ENCODE measurements at places on chromosomes 3 and 15. TPM values are rescaled to one million over a fixed set of nuclear protein-coding genes. Genes with fewer than 3 reads are reported as not detected.

DNA sequence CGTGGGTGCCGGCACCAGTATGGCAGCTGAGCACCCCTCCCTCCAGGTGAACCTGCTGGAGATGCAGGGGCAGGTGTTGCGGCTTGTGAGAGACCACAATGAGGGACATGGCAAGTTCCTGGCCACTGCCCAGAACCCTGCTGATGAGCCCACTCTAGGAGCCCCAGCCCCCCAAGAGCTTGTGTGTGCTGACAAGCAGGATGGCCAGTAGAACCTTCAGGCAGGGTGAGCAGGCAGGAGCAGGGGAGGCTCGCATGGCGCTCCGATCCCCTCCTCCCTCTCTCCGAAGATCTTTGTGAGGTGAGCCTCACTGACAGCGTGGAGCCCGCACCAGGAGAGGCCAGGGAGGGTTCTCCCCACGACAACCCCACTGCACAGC is 29.8 kb downstream of the NGRN start:
- no peak for DNase-seq
- no peaks in the 10 kb centered on the region for H3K27me3 ChIP-seq
- no peak overlapping the region for H3K27ac ChIP-seq
- H3K4me1 ChIP-seq, result no peaks in the 10 kb centered on the region
- no peaks in the 10 kb centered on the region for H3K36me3 ChIP-seq

DNA sequence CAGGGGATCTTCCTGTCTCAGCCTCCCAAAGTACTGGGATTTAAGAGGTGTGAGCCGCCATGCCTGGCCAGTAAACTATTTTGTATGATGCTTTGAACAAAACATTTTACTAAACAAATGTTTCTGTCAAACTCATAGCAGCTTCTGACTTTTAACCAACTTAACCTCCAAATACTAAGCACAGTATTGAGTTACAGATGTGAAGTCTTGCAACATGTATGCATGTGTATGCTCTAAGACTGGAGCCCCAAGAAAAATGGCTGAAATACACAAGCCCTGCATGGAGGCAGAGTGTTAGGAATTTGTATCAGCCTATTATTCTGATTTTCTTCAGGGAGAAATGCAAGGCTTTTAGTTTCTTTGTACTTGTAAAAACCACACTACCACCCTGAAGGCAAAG is 137.1 kb downstream of the CBLB start:
- no peak overlapping the region for H3K27ac ChIP-seq
- peaks cover 2% of the 10 kb centered on the region for H3K36me3 ChIP-seq
- no peak overlapping the region for H3K4me3 ChIP-seq
- DNase-seq, result no peak
- H3K27me3 ChIP-seq, result no peaks in the 10 kb centered on the region
- H3K4me1 ChIP-seq, result no peaks in the 10 kb centered on the region

CHRM5 gene
- not detected for total RNA-seq

GP5 gene
- total RNA-seq, result 0.35 TPM

DNA sequence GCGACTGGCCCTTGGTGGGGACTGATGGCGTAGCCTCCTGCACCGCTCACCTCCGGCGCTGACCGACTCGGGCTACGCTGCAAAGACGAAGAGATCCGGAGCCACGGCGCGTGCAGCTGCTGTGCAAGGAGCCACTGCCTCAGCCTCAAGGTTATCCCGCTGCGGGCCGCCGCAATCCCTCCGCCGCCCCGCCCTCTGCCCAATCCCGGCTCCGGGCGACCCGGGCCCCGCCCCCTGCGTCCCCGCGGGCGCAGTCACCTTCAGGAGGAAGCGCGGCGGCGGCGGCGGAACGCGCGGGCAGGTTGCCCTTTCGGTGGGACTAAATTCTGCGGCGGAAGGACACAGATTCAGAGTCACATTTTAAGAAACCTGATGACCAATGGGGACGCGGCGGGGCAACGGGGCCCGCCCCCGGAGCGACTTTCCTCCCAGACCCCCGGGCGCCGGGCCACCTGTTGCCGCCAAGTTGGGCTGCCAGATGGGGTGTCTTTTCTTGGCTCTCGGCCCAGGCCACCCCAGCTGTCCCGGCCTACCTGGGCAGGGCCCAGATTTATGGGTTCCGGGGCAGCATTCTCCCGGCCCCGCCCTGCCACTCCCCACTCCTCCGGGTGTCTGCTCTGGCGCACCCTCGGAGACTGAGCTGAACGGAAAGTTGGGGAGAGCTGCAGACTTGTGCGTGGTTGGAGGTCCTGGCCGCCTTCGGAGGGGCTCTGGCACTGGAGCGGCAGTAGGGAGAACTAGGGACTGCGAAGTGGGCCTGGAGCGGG is at the start of gene PKM:
Gene PKM (minus strand): TSS at position 125 of the 767 bp plus-strand sequence. CDS start 12,093 bp downstream, outside the sequence.
- no peaks in the 10 kb centered on the region for H3K27me3 ChIP-seq
- H3K4me1 ChIP-seq, result peaks cover 39% of the 10 kb centered on the region
- H3K4me3 ChIP-seq, result peak within 1 kb of the TSS; percentile 95
- H3K36me3 ChIP-seq, result no peaks in the 10 kb centered on the region
- peak within 1 kb of the TSS; percentile 99 for H3K27ac ChIP-seq

DNA sequence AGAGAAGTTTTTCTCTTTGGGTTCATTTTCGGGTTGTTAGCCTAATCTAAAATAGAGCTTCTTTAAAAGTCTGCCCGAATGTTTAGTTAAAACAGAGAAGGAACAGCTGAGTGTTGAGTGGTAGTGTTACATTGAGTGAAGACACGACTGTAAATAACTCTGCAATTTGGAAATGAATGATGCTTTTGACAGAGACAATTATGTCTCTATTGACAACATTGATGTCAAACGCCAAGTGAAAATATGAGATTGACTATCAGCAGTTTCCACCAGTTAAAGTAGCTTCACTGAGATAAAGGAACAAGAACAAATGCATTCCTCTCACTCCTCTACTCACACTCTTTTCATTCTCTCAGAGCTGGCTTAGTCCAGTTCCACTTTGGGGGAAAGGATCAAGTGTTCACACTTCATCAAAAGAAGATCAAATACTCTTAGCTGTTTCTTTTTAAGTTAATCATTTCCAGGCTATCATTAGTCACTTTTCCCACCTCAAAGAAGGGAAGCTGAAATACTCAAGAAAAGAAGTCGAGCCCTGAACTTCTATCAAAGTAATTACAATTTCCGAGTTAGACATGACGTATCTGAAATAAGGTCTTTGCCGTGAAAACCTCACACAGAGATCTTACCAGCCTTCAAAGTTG is 399.1 kb upstream of the DPH6 start:
- no peak for DNase-seq
- H3K4me3 ChIP-seq, result no peak overlapping the region
- H3K27ac ChIP-seq, result no peak overlapping the region
- no peaks in the 10 kb centered on the region for H3K27me3 ChIP-seq

DNA sequence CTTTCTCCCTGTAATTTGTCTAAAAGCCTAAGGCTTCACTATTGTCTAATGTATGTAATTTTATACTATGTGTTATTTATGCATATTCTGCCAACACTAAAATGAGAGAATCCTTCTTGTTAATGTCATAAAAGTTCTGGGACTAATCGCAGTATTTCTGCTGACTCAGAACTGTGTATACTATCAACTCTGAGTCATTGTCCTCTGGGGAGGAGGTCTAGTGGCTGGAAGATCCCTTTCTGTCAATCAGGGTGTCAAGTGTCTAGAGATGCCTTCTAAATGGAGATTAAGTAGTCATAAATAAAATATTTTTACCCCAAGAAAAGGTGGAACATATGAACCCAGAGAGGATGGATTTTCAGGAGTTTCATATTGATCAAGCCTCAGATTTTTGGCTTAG is 473.4 kb downstream of the AGBL1 start:
- H3K27ac ChIP-seq, result no peak overlapping the region
- no peaks in the 10 kb centered on the region for H3K36me3 ChIP-seq
- H3K27me3 ChIP-seq, result no peaks in the 10 kb centered on the region
- H3K4me1 ChIP-seq, result peaks cover 18% of the 10 kb centered on the region
- peak; percentile 12 for DNase-seq
- no peak overlapping the region for H3K4me3 ChIP-seq

DNA sequence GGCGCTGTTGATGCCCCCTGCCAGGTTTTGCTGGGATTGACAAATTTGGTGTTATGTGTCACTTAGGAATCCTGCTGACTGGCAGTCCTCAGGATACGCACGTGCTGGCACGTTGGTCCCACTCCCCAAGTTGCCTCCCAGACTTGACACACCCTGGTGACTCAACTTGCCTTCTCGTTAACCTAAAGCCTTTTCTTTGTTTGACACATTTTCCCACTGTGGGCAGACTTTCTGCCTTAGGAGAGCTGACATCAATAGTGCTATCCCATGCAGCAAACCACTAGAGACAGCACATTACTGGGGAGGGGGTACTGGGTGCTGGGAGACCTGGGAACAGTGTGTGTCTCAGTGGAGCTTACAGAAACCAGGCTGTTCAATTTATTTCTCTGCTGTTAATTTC is 104.3 kb downstream of the OXNAD1 start:
- DNase-seq, result no peak
- no peak overlapping the region for H3K4me3 ChIP-seq
- no peak overlapping the region for H3K27ac ChIP-seq
- no peaks in the 10 kb centered on the region for H3K27me3 ChIP-seq

DNA sequence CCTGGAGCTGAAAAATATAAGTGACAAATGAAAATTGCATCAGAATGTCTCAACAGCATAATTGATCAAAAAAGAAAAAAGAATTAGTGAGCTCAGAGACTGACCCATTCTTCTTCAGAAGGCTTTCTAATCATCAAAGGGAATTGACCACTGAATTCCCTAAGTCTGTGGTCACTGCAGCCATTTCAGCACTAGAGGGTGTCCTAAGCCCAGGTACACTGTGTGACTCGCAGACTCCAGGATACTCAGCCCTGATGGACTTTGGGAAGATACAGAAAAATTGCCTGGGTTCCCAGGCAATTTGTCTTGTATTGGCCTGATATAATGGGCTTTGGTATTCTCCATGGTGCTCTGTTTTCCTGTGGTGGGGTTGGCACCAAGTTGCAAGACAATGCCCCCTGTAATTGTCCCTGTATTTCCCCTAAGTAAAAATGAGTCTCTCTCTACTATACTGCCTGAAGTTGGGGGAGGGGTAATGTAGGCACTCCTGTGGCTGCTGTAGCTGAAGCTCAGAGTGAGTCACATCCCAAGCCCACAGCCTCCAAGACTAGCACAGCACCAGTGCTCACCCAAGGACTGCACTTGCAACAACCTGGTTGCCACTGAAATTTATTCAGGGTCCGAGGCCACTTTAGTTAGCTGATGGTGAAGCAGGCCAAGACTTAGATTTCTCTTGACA is 256.0 kb upstream of the STAC start:
- no peaks in the 10 kb centered on the region for H3K27me3 ChIP-seq
- no peaks in the 10 kb centered on the region for H3K36me3 ChIP-seq
- peak; percentile 10 for DNase-seq
- no peaks in the 10 kb centered on the region for H3K4me1 ChIP-seq
- H3K4me3 ChIP-seq, result no peak overlapping the region
- no peak overlapping the region for H3K27ac ChIP-seq

ITGB5 gene
- total RNA-seq, result 14.3 TPM

DNA sequence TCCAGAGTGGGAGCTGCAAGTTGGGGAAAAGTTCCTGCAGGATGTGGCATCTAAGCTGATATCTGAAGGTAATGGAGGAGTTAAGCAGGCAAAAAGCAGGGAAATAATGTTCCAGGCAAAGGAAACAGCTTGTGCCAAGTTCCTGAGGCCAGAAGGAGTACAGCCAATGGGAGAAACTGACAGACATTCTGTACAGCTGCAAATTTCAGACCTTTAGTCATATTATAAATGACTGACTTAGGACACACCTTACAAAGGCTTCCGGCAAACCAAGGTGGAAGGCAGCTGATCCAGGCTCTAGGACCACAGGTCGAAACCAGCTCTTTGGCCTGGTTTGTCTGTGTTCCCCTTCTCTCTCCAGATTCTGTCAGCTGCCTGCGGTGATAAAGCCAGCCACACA is 9.3 kb downstream of the WWTR1 start:
- H3K4me3 ChIP-seq, result no peak overlapping the region
- H3K27me3 ChIP-seq, result no peaks in the 10 kb centered on the region
- peak overlapping the region; percentile 16 for H3K27ac ChIP-seq
- peaks cover 34% of the 10 kb centered on the region for H3K36me3 ChIP-seq
